ENCODE measurements at places on chromosomes 3 and 15. TPM values are rescaled to one million over a fixed set of nuclear protein-coding genes. Genes with fewer than 3 reads are reported as not detected.

GRCh38 chr15:57772223-57772957, 65.9 kb downstream of the POLR2M start:
- DNase-seq = no peak
- H3K4me3 ChIP-seq = no peak overlapping the region
- H3K27ac ChIP-seq = no peak overlapping the region

DNA sequence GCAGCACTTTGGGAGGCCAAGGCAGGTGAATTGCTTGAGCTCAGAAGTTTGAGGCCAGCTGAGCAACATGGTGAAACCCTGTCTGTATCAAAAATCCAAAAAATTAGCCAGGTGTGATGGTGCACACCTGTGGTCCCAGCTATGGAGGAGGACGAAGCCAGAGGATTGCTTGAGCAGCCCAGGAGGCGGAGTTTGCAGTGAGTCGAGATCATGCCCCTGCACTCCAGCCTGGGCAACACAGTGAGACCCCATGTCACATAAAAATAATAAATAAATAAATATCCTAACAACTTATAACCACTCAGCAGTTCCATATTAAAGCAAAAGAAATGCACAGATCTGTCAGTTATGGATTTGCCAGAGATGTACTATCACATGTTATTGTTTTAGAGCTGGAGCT, 62.6 kb downstream of the LMLN start:
- no peak for DNase-seq
- no peaks in the 10 kb centered on the region for H3K27me3 ChIP-seq
- no peaks in the 10 kb centered on the region for H3K4me1 ChIP-seq
- H3K36me3 ChIP-seq = no peaks in the 10 kb centered on the region
- no peak overlapping the region for H3K4me3 ChIP-seq

DNA sequence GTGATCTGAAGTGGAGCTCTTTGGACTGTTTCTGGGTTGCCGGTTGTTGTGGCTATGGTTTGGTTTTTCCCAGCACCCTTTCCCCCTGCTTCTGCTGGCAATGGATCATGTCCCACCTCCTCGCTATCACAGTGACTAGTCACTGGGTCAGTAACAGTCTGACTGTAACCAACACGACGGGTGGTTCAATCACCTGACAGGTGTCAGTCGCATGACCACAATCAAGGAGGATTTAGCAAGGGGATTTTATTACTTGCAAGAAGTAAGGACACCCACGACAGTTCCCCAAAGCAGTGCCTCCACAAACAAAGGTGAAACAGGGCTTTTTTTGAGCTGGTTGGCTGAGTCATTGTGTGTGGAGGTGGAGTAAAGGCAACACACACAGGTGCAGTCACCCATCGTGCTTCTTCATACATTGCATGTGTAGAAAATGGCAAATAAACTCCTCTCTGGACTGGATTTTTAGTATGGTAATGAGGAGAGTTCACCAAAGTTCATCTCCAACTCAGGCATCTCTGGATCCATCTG, 58.8 kb upstream of the FAM3D start:
- H3K4me1 ChIP-seq = no peaks in the 10 kb centered on the region
- no peak overlapping the region for H3K27ac ChIP-seq
- H3K36me3 ChIP-seq = no peaks in the 10 kb centered on the region

GRCh38 chr3:183541738-183542137, 13.8 kb downstream of the KLHL6 start:
- H3K27ac ChIP-seq = peak overlapping the region; percentile 13
- H3K4me3 ChIP-seq = no peak overlapping the region
- H3K4me1 ChIP-seq = peaks cover 54% of the 10 kb centered on the region
- DNase-seq = peak; percentile 32
- H3K36me3 ChIP-seq = no peaks in the 10 kb centered on the region

DNA sequence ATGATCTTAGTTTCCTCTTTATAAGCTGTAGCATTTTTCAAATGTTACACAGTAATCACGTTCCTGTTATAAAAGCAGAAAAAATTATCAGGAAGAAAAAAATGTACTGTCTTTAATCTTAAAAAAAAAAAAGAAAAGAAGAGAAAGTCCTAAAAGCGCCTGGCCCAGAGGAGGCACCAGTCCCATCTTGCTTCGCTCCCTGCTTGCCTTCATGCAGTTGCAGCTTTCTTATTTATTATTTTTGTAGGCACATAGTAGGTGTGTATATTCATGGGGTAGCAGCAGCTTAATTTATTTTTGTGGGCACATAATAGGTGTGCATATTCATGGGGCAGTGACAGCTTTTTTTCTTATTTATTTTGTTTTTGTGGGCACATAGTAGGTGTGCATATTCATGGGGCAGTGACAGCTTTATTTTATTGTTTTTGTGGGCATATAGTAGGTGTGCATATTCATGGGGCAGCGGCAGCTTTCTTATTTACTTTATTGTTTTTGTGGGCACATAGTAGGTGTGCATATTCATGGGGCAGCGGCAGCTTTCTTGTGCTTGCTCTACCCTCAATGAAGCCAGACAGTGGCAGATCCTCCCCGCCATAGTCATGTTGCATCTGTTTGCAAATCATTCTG, 5.5 kb upstream of the EHD4 start:
- peaks cover 4% of the 10 kb centered on the region for H3K27me3 ChIP-seq
- H3K4me3 ChIP-seq = no peak overlapping the region
- no peak overlapping the region for H3K27ac ChIP-seq
- H3K36me3 ChIP-seq = no peaks in the 10 kb centered on the region
- H3K4me1 ChIP-seq = peaks cover 3% of the 10 kb centered on the region
- no peak for DNase-seq

DNA sequence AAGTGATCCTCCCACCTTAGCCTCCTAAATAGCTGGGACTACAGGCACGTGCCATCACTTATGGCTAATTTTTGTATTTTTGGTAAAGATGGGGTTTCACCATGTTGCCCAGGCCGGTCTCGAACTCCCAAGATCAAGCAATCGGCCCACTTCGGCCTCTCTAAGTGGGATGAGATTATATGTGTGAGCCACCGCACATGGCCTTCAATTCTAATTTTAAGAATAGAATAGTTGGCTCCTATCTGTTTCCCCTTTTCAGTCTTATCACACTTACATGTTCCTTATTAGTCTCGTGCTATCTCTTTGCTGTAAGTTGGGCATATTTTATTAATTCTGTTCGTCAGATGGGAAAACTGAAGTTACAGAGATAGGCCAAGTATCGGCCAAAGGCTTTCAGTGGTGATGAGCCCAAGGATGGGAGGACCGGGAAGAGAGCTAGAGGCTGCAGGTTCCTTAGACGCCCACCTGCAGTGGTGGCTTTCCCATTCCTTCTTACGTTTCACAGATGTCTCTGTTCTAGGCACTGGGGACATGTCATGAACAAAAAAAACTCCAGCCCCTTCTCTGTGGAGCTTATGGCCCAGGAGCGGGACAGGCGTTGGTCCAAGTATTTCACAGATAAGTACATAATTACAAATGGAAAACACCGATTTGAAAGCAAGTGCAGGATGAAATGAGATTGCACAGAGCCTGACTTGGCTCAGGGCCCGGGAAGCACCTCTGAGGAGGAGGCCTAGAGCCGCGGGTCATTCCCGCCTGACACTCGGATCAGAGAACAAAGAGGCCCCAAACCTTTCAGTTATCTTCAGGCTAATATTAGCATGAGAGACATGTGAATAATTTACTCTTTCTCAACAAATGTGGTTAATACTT, 91.1 kb upstream of the KLF13 start:
- peaks cover 6% of the 10 kb centered on the region for H3K4me1 ChIP-seq
- DNase-seq = no peak
- H3K27me3 ChIP-seq = no peaks in the 10 kb centered on the region
- H3K27ac ChIP-seq = no peak overlapping the region

Gene TMEM39A
- total RNA-seq = 76.5 TPM

Gene LRRK1
- 3.2 TPM for total RNA-seq

DNA sequence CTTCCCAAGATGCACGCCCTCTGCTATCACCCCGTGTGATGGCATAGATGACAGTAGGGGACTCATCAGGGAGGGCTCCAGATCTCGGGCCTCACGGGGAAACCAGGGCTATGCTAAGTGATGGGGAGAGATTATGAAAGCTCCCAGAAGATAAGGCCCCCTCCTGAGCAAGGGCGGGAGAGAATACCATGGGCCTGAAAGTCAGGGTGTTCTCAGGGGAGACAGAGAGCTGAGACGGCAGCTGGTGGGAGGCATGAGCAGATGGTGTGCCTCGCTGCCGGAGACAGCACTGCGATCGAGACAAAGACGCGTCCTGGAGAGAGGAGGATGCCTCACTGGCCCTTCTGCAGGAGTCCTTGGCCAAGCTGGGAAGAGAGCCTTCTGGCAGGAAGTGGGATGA, 106.5 kb upstream of the ADPGK start:
- no peak overlapping the region for H3K27ac ChIP-seq
- H3K4me1 ChIP-seq = no peaks in the 10 kb centered on the region
- H3K4me3 ChIP-seq = no peak overlapping the region
- H3K36me3 ChIP-seq = no peaks in the 10 kb centered on the region
- DNase-seq = no peak
- no peaks in the 10 kb centered on the region for H3K27me3 ChIP-seq

DNA sequence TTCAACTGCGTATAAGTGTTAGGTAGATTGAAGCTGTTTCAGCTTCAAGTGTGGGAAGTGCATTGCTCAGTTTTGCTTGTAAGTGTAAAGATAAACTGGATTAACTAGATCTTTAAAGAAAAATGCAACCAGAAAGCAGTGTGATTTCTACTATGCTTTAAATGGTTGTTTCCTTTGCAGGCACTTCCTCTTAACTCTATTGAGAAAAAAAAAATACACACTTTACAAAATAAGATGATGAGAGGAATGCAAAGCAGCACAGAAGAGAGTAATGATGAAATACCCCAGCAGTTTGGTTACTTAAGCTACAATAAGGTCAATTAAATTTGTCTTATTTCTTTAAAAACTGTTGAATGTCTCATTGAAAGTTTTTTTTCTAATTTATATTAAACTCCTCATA, 40.8 kb downstream of the DPH6 start:
- no peak for DNase-seq
- H3K4me1 ChIP-seq = no peaks in the 10 kb centered on the region
- no peaks in the 10 kb centered on the region for H3K27me3 ChIP-seq
- no peak overlapping the region for H3K4me3 ChIP-seq

- no peaks in the 10 kb centered on the region for H3K36me3 ChIP-seq
- H3K4me1 ChIP-seq = no peaks in the 10 kb centered on the region
- no peak for DNase-seq
- H3K27ac ChIP-seq = no peak overlapping the region
- H3K27me3 ChIP-seq = no peaks in the 10 kb centered on the region
- H3K4me3 ChIP-seq = no peak overlapping the region
Observed at GRCh38 chr3:34619990-34620389, 821.6 kb downstream of the PDCD6IP start.

GRCh38 chr15:40347559-40348473, 3.0 kb upstream of the PHGR1 start:
- no peak for DNase-seq
- H3K27ac ChIP-seq = no peak overlapping the region
- no peaks in the 10 kb centered on the region for H3K27me3 ChIP-seq
- H3K4me3 ChIP-seq = no peak overlapping the region
- no peaks in the 10 kb centered on the region for H3K36me3 ChIP-seq

DNA sequence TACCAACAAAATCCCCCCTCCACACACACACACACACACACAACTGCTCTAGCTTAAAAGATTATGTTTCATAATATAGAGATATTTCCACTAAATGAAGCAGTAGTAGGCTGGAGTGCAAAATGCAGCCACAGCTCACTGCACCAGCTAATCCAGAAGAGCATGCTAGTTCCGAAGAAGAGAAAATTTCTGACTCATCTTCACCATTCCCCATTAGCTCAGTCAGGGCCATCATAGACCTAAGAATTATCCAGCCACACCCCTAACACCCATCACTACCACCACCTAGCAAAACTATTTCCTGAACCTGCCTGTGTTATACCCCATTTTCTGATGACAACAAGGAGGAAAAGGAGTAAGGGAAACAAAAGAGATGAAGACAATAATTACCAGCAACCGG, 67.1 kb upstream of the UBE2E2 start:
- no peak overlapping the region for H3K4me3 ChIP-seq
- H3K27ac ChIP-seq = no peak overlapping the region
- no peaks in the 10 kb centered on the region for H3K27me3 ChIP-seq
- no peaks in the 10 kb centered on the region for H3K4me1 ChIP-seq
- no peaks in the 10 kb centered on the region for H3K36me3 ChIP-seq
- no peak for DNase-seq
